ENCODE measurements at places on chromosomes 4 and X.

- peak; percentile 44 for DNase-seq
These were observed 54.7 kb downstream of the AFF2 start for GRCh38 chrX:148555101-148555500.

DNA sequence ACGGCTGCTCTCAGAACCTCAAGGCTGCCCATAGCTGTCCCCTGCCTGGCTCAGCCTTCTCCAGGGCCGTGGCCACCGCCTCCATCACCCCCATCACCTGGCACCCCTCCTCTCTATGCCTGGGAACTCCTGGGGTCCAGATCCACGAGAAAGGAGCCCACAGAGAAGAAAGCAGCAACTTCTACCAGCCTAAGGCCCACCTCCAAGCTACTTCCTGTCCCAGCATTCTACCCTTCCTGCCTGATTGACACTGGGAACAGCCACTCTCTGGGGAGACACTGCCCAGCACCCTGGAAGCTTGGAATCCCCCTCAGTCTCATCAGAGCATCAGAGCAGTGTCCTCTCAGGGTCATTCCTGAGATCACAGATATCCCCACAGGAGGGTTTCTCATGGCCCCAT, 36.9 kb upstream of the PROM1 start:
- DNase-seq: no peak

GRCh38 chr4:2428496-2429213, 9.9 kb downstream of the CFAP99 start:
- no peak for DNase-seq

GRCh38 chr4:178963446-178964045, 1521.3 kb upstream of the AGA start:
- DNase-seq: no peak

- no peak for DNase-seq
These were observed 92.5 kb downstream of the FBXO8 start for GRCh38 chr4:174190832-174191500.

GRCh38 chr4:94649381-94650133, 108.2 kb upstream of the BMPR1B start:
- DNase-seq: no peak

DNA sequence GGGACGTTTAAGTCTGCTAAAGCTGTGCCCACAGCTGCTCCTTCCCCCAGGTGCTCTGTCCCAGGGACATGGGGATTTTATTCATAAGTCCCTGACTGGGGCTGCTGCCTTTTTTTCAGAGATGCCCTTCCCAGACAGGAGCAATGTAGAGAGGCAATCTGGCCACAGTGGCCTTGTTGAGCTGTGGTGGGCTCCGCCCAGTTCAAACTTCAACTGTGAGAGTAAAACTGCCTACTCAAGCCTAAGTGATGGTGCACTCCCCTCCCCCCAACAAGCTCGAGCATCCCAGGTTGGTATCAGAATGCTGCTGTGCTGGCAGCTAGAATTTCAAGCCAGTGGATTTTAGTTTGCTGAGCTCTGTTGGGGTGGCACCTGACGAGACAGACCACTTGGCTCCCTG, 1371.4 kb downstream of the ADGRL3 start:
- DNase-seq: no peak

- DNase-seq: no peak
These were observed 197.1 kb upstream of the GIMD1 start for GRCh38 chr4:106565727-106566126.
